Spleen (tissue), 13 donors: ENCODE measurements at places on chromosomes 11 and 22. TPM values are rescaled to one million over a fixed set of nuclear protein-coding genes. Genes with fewer than 3 reads are reported as not detected.

SLC6A5 gene
- total RNA-seq, result not detected

C11orf87 gene
- total RNA-seq, result 0.17 TPM

INSC gene
- 1.8 TPM for total RNA-seq

PTPRCAP gene
- 137 TPM for total RNA-seq

KDM4E gene
- total RNA-seq, result not detected

ZNF215 gene
- total RNA-seq, result 4.5 TPM

SLC22A9 gene
- not detected for total RNA-seq

SORL1 gene
- 111 TPM for total RNA-seq

ZBTB16 gene
- total RNA-seq, result 83.1 TPM

RGL4 gene
- total RNA-seq, result 23.0 TPM

MYO7A gene
- total RNA-seq, result 99.1 TPM

OR5A2 gene
- total RNA-seq, result not detected

LGR4 gene
- total RNA-seq, result 43.3 TPM

SERHL2 gene
- 3.9 TPM for total RNA-seq

PHRF1 gene
- 24.2 TPM for total RNA-seq

RASL10A gene
- total RNA-seq, result 0.54 TPM

DBX1 gene
- not detected for total RNA-seq

SEC14L6 gene
- total RNA-seq, result 0.23 TPM

SCO2 gene
- total RNA-seq, result 1.2 TPM

PRR33 gene
- total RNA-seq, result not detected

CRYBA4 gene
- total RNA-seq, result not detected

BTG4 gene
- not detected for total RNA-seq

UBASH3B gene
- 190 TPM for total RNA-seq

CATSPER1 gene
- total RNA-seq, result 1.2 TPM

TEAD1 gene
- 46.0 TPM for total RNA-seq

FOLR2 gene
- 23.1 TPM for total RNA-seq

MMP12 gene
- 1.7 TPM for total RNA-seq

MICAL3 gene
- total RNA-seq, result 69.3 TPM

POLR2L gene
- 62.5 TPM for total RNA-seq

DNAJB7 gene
- total RNA-seq, result not detected

HPX gene
- total RNA-seq, result 1.0 TPM

YIF1A gene
- 50.4 TPM for total RNA-seq

CD81 gene
- 403 TPM for total RNA-seq

FUT4 gene
- 8.9 TPM for total RNA-seq

YPEL1 gene
- 21.3 TPM for total RNA-seq

ZBTB3 gene
- 11.1 TPM for total RNA-seq

SEPTIN5 gene
- total RNA-seq, result 17.1 TPM

CHST1 gene
- total RNA-seq, result 4.3 TPM

UBQLN3 gene
- 0.30 TPM for total RNA-seq

TSGA10IP gene
- not detected for total RNA-seq

CALCA gene
- total RNA-seq, result not detected

VSIG2 gene
- total RNA-seq, result not detected

CD151 gene
- 142 TPM for total RNA-seq

CEP126 gene
- total RNA-seq, result 2.6 TPM

RFPL3 gene
- not detected for total RNA-seq

IFITM10 gene
- total RNA-seq, result 6.7 TPM

LIPT2 gene
- 4.5 TPM for total RNA-seq

MB gene
- not detected for total RNA-seq

DDTL gene
- 3.2 TPM for total RNA-seq

GLB1L3 gene
- total RNA-seq, result 0.20 TPM

MMP8 gene
- 25.4 TPM for total RNA-seq

CCDC73 gene
- total RNA-seq, result 0.64 TPM

CDON gene
- total RNA-seq, result 1.9 TPM

OR2AT4 gene
- not detected for total RNA-seq

P2RX6 gene
- total RNA-seq, result 4.3 TPM

FAM227A gene
- total RNA-seq, result 0.06 TPM
